ENCODE measurements at places on chromosomes 6 and 20. TPM values are rescaled to one million over a fixed set of nuclear protein-coding genes. Genes with fewer than 3 reads are reported as not detected.

GRCh38 chr6:90536520-90536919 is 50.4 kb downstream of the MAP3K7 start:
- DNase-seq = no peak

The KCNB1 gene
- 0.91 TPM for total RNA-seq

- DNase-seq = no peak
These were observed 435.0 kb downstream of the HAO1 start for GRCh38 chr20:7505152-7505834.

DNA sequence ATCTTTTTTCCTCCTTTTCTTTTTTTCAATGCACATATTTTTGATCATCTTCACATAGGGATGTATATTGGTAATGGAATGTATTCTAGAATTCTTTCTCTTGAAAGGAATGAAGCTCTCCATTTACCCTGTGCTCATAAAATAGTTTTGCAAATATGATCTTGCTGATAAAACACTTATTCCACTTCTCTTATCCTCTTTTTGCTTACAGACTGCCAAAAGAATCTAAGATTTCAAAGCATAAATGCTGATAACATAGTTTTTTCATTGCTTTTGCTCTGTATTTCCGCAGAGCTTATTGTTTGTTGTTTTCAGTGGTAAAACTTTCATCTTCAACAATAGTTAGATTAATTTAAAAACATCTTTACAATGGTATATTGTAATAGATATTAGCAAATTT is 350.5 kb downstream of the PAX1 start:
- no peak for DNase-seq

DNA sequence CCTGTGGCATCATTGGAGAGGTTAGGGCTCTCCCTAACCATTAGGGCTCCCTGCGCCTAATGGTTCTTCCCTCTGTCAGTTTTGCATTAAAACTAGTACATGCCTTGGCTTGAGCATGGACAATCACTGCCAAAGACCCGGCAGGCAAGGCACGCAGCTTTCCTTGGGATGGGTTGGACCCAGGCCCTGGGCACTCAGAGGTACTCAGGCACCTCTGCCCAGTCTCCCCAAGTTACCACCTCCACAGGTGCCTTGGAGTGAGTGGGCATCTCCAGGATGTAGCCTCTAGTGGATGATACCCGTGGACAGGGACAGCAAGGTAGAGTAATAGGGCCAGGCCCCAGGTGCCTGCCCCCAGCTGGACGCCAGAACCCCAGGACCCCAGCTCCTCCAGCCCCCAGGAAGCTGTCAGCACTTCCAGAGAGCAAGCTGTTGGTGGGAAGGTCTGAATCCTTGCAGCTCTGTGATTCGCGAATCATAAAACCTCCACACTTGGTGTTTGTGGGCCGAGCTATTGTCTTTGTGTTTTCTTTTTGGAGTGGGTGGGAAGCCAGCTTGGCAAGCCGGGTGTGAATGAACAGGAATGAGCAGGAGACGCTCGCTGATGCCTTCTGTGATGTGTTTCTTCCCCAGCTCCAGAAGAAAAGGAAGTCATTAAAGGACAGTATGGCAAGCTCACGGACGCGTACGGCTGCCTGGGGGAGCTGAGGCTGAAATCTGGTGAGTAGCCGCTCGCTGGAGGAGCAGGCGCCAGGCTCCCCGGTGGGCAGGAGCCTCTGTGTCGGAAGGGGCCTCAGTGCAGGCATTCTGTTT is 35.1 kb downstream of the SYNJ2 start:
- DNase-seq = no peak

DNA sequence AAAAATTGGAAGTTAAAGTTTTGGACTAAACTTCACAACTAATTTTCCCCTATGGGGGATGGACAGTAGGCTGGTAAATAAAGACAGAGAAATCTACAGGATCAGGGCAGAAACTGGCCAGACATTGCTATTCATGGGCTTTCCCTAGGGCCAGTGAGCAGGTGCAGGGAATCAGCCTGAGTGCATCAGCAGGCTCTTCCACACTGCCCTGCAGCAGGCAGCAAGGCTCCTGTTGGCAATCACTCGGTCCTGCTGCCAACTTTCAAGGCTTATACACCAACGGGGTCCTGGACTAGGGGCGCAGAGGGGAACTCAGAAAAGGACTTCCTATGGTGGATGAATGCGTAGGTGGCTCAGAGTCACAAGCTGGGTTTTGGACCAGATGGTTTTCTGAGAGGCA is 59.8 kb upstream of the NHSL1 start:
- DNase-seq = no peak

The HTR1E gene
- not detected for total RNA-seq

- no peak for DNase-seq
These were observed 5.5 kb downstream of the E2F1 start for GRCh38 chr20:33680686-33681085.
